Caco-2 (cell line): ENCODE measurements at places on chromosomes 13 and 19. TPM values are rescaled to one million over a fixed set of nuclear protein-coding genes. Genes with fewer than 3 reads are reported as not detected.

LACC1 gene
- total RNA-seq, result 7.2 and 11.0 TPM in 2 replicates

JAK3 gene
- not detected in 2 replicates for total RNA-seq

TEX29 gene
- 0.39 TPM in 1 of 2 replicates, not detected in the other for total RNA-seq

SHD gene
- total RNA-seq, result 1.4 and 3.5 TPM in 2 replicates

IRGC gene
- not detected in 2 replicates for total RNA-seq

NDUFA7 gene
- 43.7 and 50.2 TPM in 2 replicates for total RNA-seq

KLC3 gene
- total RNA-seq, result 7.1 and 10.2 TPM in 2 replicates

DNA sequence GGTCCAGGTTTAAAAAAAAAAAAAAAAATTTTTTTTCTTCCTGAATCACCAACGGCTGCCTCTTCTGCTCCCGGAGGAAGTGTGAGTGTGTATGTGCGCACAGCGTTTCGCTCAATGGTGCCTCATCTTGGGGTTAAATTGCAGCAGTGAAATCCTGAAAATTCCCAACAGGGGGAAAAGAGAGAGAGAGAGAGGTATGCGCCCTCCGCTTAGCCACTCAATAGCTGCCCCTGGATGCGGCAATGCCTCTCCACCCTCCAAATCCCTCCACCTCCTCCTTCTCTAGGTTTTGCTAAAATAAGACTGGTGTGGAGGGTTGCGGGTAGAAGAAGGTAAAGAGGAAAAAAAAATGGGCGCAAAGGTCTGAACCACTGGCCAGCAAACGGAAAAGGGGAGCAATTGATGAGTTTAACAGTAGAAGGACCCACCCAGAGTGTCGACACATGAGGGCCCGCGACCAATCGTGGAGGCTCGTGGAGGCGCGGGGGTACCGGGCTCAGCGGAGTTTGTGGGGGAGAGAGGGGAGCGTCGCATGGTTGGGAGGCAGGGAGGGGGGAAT lies 853 bp upstream of the CACNA1A start:
- no peak overlapping the region for H3K4me3 ChIP-seq
- no peak overlapping the region for H3K27ac ChIP-seq
- no peaks in the 10 kb centered on the region for H3K27me3 ChIP-seq
- H3K36me3 ChIP-seq, result no peaks in the 10 kb centered on the region
- no peaks in the 10 kb centered on the region for H3K4me1 ChIP-seq

GRCh38 chr19:40466219-40466984 lies 399 bp upstream of the SPTBN4 start:
- H3K4me3 ChIP-seq, result peak overlapping the region; percentile 35
- H3K36me3 ChIP-seq, result no peaks in the 10 kb centered on the region
- H3K4me1 ChIP-seq, result peaks cover 20% of the 10 kb centered on the region

GRCh38 chr13:21235174-21235573 lies 58.7 kb downstream of the MRPL57 start:
- no peaks in the 10 kb centered on the region for H3K27me3 ChIP-seq
- no peak overlapping the region for H3K4me3 ChIP-seq

DNA sequence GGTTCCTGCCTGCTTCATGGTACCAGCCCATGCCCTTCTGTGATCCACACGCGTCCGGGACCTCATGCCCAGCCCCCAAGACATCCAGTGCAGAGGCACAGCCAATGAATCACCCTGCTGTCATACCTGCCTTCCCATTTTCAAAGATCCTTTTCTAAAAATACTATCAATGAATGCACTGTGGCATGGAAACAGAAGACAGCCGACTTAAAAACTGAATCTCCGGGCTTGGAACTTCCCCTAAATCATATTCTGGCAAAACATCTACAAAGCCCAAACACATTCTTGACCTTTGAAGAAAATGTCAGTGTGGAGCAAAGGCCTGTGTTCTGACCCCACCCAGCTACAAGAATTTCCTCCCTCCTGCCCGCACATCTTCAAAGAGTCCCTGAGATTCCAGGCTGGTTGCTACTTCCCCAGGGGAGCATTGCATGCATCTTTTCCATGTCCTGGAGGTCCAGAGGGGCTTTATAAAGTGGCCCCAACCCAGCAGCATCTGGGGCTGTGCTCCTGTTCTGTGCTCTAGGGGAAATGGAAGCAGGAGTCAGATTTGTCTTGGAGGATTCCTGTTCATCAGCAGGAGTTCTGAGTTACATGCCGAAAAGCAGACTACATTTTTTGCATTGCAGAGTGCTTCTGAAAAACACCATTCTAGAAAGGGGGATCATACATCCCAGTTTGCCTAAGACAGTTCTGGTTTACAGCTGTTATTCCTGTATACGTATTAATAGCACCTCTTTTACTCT lies 135.2 kb downstream of the USP12 start:
- peaks cover 44% of the 10 kb centered on the region for H3K4me1 ChIP-seq
- H3K27me3 ChIP-seq, result no peaks in the 10 kb centered on the region
- H3K4me3 ChIP-seq, result no peak overlapping the region
- DNase-seq, result peak; percentile 75
- H3K27ac ChIP-seq, result peak overlapping the region; percentile 85

DNA sequence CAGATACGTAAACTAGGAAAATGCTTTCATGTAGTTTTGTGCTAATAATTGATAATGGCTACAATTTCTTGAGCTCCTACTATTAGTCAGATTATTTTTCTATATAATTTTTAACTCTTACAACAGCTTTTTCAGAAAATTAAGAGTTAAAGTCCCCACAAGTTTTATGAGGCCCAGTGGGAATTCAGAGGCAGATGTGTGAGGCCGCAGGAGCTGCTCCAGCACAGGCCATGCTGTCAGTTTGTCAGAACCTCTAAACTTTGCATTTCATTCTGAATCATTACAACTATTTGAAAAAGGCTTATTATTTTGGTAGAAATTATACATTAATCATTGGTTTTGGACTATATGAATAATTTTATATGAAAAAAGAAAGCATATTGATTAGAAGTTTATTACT lies 370.8 kb downstream of the MYO16 start:
- H3K36me3 ChIP-seq, result no peaks in the 10 kb centered on the region
- no peak overlapping the region for H3K4me3 ChIP-seq

DNA sequence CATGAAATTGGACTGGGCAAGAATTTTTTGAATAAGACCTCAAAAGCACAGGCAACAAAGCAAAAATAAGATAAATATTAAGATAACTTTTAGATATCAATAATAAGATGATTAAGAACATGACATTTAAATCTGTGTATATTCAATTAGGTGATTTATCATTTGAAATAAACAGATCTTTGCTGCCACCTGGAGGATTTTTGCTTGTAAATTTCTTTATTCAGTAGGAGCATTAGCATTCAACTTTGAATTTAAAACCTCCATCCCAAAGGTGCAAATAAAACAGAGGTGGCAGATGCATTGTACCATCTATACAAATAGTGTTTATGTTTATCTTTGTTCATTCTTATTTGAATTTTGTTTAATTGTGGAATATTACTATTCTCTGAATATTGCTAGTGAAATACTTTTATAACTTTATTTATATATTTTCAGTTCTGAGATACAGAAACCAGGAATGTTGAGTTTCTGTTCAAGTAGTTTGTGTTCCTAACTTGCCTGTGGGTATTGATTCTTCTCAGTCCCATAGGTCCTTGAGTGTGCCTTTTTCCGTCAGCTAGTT lies 20.9 kb downstream of the COG6 start:
- H3K36me3 ChIP-seq, result peaks cover 3% of the 10 kb centered on the region
- no peak overlapping the region for H3K4me3 ChIP-seq
- peaks cover 14% of the 10 kb centered on the region; the same call in 1 of the 2 replicates for H3K4me1 ChIP-seq
- no peaks in the 10 kb centered on the region for H3K27me3 ChIP-seq

DNA sequence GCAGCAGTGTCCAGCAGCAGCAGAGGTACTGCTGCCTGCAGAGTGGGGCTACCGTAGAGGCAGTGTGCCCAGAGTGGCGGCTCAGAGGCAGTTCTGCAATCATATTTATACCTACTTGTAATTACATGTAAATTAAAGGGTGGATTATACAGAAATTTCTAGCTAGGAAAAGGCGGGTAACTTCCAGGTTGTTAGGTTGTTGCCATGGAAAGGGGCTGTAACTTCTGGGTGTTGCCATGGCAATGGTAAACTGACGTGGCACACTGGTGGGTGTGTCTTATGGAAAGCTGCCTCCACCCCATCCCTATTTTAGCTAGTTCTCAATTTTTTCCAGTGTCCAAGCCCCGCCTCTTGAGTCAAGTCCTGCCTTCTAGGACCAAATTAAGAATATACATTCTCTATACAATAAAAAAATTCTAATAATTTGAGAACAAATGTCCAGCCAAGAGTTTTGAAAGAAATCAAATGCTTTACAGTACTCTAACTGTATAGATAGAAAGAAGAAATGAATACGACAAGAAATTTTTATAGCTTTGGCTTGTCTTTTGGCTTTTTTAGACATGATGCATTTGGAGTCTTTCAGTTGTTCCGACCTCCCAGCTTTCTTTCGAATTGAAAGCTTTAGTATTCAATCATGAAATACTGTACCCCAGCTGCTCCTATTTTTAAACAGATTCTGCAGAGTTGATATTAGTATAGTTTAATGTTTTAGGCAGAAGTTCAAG lies 816.6 kb downstream of the DIAPH3 start:
- H3K27me3 ChIP-seq, result no peaks in the 10 kb centered on the region
- H3K27ac ChIP-seq, result no peak overlapping the region
- no peak for DNase-seq
- H3K4me1 ChIP-seq, result peaks cover 6% of the 10 kb centered on the region
- H3K36me3 ChIP-seq, result no peaks in the 10 kb centered on the region
- no peak overlapping the region for H3K4me3 ChIP-seq

DNA sequence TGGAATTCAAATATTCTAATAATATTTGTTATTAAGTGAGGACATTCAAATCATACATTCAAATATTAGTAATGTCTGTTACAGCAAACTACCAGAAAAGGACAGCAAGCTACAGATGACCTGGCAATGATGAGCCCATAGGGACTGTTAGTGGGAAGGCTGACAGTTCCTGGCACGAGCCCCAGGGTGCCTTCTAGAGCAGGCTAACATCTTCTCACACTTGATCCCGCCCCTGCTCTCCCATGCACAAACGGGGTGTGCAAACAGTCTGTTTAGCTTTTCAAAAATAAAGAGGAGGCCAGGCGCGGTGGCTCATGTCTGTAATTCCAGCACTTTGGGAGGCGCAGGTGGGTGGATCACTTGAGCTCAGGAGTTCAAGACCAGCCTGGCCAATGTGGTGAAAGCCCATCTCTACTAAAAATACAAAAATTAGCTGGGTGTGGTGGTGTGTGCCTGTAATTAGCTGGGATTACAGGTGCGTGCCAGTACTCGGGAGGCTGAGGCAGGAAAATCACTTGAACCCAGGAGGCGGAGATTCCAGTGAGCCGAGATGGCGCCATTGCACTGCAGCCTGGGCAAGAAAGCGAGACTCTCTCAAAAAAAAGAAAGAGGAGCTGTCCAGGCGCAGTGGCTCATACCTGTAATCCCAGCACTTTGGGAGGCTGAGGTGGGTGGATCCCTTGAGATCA lies 9.6 kb upstream of the GARRE1 start:
- no peak for DNase-seq
- no peak overlapping the region for H3K27ac ChIP-seq
- H3K27me3 ChIP-seq, result no peaks in the 10 kb centered on the region
- H3K4me3 ChIP-seq, result no peak overlapping the region

DNA sequence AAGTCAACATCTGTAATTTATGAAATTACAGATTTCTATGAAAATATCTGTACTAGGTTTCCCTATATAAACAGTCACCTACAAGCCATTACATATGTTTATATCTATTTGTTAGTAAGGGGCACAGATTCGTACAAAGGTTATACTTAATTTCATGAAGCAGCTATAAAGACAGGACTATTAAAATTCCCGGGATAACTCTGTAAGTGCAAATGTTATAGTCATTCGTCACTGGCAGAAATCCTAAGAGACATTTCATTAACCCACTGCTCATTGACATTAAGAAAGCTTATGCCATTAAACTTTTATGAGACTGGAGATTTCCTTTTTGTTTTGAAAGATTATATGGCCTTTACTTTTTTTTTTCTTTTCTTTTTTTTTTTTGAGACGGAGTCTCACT lies 122.9 kb downstream of the MYO16 start:
- no peak overlapping the region for H3K4me3 ChIP-seq
- no peak overlapping the region for H3K27ac ChIP-seq
- H3K4me1 ChIP-seq, result no peaks in the 10 kb centered on the region
- H3K36me3 ChIP-seq, result no peaks in the 10 kb centered on the region

GRCh38 chr13:40558656-40559055 lies 107.8 kb downstream of the FOXO1 start:
- H3K27ac ChIP-seq, result no peak overlapping the region
- no peak overlapping the region for H3K4me3 ChIP-seq
- no peaks in the 10 kb centered on the region for H3K27me3 ChIP-seq
- no peak for DNase-seq
- H3K4me1 ChIP-seq, result peaks cover 35% of the 10 kb centered on the region

- H3K36me3 ChIP-seq, result no peaks in the 10 kb centered on the region
- H3K4me1 ChIP-seq, result no peaks in the 10 kb centered on the region
- no peaks in the 10 kb centered on the region for H3K27me3 ChIP-seq
Observed at GRCh38 chr13:105599477-105600037, 935.9 kb downstream of the EFNB2 start.
